ENCODE measurements at places on chromosomes 5 and 9.

GRCh38 chr9:16360247-16360646 lies 510.2 kb downstream of the BNC2 start:
- DNase-seq: no peak

- DNase-seq: peak; percentile 77
Measured at GRCh38 chr5:62587737-62588136, 9.1 kb downstream of the LRRC70 start.

DNA sequence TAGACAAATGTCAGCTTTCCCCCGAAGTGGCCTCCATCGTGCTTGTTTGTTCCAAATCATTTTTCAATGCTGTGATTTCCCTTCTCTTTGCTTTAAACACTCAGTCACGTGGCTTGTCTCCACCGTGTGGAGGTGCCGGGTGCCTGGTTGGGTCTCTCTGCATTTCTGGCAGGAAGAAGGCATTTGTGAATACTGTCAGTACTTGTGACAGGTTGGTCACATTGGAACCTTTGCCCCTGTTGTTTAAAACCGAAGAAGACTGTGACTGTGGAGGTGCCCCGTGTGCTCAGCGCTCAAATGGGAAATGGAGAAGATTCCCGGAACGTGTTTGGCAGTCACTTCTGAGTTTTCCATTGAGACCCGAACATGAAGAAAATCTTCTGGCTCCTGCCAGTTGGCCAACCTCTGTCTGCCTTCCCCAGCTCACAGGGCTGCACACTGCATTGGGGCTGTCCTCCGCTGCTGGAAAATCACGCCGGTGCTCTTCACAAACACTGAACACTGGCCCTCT lies 74.6 kb downstream of the LMNB1 start:
- no peak for DNase-seq

GRCh38 chr5:103428923-103429322 lies 133.7 kb downstream of the NUDT12 start:
- no peak for DNase-seq

GRCh38 chr5:14737291-14737690 lies 72.8 kb downstream of the OTULIN start:
- DNase-seq: no peak

DNA sequence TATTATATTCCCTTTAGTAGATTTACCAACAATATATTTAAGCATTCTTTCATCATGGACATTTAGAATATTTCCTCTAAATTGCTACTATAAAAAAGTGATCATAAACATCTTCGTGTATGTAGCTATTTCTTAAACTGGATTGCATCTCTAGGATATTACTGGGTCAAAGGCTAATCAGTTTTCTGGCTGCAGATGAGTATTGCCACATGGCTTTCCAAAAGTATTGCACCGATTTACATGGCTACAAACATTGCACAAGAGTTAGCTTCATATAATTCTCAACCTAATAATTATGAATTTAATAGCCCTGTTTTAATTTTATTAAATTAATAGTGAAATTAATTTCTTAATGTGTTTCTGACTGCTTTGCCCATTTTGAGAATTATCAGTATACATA lies 183.4 kb downstream of the DMRT2 start:
- no peak for DNase-seq

DNA sequence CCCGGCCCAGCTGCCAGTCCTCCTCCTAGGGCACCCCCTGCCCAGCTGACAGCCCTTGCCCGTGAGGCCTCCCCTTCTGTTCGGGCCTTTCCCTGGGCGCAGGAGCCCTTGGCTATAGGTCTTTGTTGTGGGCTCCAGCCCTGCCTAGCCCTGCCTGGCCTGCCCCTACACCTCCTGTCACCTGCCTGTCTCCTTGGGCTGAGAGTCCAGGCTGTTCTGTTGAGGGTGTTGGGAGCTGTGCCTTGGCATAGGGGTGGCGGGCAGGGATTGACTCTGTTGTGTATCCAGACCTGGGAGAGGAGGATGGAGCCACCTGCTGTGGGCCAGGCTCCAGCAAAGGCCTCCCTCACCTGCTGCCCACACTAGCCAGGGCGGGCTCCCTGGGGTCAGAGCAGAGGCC lies 11.6 kb downstream of the FCN2 start:
- no peak for DNase-seq

- no peak for DNase-seq
Measured at GRCh38 chr5:135487037-135487395, 34.9 kb upstream of the TIFAB start.

DNA sequence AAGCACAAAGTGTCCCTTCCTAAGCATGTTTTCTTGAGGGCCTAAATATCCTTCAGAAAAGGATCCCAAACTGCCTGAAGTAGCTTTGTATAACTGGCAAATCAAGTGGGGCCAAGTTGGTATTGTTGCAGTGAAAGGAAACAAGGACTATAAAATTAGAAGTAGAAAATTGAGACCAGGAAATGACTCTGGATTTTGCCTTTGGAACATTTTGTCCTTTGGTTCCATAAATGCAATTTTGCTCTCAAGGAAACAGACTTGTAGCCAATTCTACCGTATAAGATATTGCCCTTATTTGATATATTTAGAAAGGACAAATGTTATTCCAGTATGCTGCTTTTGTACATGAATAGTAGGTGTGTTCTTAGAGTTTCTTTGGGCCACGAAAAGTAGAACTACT lies 34.4 kb downstream of the RABGAP1 start:
- DNase-seq: no peak

- DNase-seq: no peak
Measured at GRCh38 chr9:130576176-130576575, 3.2 kb upstream of the FUBP3 start.

DNA sequence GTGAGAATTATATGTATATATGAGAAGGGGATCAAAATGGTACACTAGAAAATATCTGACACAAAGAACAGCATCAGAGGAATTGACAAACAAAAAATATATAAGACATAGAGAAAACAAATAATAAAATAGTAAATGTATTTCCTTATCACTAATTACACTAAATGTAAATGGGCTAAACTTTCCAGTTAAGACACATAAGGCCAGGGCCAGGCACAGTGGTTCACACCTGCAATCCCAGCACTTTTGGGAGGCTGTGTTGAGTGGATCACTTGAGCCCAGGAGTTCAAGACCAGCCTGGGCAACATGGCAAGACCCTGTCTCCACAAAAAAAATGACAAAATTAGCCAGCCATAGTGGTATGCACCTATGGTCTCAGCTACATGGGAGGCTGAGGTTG lies 8.5 kb downstream of the FBXL17 start:
- DNase-seq: no peak

GRCh38 chr5:133322743-133323142 lies 270.9 kb downstream of the HSPA4 start:
- DNase-seq: no peak

DNA sequence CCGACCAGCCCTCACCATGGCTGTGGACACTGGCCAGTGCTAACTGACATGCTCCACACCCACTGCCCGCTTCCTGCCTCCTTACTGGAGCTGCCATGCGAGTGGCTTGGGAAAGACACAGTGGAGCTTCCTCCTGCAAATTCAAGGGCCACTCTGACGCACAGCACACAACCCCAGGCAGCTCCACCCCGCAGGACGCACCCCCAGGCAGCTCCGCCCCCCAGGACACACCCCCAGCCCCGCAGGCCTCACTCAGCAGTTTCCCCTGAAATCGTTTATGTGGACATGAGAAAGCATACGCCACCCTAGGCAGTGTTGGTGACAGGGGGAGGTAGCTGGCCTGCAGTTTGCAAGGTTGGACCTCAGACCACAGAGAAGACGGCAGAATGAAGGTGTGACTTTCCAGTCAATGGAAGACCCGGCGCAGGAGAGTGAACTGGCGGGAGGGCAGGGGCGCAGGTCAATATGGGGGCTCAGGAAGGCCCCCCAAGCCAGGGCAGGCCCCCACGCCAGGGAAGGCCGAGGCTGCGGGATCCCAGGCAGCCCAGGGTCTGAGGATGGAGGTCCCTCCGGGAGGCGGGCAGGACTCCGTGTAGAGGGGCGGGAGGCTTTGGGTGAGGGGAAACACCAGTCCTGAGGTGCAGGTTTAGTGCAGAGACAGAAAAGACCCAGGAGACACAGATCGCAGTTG lies 21.6 kb downstream of the LPCAT1 start:
- DNase-seq: no peak

DNA sequence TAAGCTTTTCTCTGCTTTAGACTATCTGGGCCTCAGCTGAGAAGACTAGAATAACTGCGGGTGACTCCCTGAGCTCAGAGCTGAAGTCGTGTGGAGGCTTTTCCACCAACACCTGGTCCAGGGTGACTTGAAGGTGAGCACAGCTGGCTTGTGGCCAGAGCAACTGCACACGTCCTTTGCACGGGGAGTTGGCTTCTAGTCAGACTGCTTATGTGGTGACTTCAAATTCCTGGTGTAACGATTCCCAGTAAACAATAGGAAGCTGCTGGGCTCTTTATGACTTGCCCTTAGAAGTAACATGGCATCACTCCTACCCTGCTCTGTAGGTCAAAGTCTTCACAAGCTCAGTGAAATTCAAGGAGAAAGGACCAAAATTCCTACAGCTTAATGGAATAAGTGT lies 800.6 kb upstream of the CDH6 start:
- DNase-seq: no peak

GRCh38 chr5:53997736-53998627 lies 312.4 kb downstream of the ARL15 start:
- DNase-seq: no peak

DNA sequence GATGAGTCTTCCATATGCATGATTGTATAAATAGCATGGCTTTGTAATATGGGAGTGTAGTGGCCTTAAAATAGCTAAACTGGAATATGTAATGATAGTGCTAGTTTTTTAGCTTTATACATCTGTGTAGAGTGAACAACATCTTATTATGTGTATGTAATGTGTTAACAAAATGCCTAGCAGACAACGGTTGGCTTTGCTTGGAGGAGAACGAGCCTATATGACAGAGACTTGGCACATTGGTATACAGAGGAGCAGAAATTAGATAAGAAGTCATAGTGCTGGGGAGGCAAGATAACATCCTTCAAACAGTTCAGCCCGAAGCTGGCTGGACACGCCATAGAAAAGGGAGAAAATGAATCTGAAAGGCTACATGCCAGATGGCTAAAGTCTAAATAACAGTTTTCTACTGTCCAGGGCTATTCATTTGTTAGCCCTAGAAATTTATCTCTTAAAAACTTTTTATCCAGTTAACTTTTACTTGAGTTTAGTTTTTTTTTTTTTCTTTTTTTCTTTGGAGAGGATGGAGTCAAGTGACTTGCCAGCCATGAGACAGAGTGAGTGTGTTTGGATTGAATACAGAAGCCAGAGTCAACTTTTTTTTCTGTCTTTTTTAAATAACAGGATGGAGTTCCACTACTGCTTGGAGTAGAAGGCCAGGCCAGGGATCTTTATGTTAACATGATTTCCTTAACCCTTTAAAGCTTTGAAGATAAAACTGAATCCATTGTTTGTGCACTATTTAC lies 214.4 kb upstream of the ACTBL2 start:
- no peak for DNase-seq

DNA sequence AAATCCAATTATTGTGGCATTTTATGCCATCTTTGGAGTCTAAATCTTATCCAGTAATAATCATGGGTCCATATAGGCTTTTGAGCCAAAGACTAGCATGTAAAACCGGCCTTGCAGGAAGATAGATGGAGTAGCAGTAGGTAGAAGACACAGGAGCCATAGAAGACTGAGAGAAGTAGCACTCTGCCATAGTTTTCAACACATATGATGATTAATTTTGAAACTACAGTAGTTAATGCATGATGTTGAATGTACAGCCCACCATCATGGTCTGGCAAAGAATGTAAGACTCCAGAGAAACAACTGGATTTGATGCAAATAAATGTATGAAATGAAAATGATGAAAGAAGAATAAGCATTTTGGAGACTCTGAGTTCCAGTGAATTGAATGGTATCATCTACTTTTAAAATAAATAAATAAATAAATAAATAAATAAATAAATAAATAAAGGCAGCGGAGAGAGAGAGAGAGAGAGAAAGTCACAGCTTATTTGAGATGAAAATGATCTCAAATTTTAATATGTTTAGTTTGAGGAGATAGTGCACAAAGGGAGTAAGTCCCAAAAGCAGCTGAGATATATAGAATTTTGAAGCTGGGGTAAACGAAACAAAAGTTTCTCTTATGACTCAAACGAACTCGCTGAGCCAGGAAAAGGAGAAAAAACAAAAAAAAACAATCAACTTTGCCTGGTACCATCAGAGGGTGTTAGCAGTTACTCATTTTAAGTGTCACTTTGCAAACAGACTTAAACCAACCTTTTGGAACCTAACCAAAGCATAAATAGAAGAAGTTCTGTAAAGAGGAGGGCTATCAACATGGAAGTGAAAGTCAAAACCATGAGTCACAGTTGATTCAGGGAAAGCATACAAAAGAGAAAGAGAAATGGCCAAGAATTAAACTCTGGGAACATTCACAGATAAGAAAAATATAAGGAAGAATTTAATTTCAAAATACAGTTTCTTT lies 388.7 kb downstream of the CETN3 start:
- DNase-seq: peak; percentile 81

DNA sequence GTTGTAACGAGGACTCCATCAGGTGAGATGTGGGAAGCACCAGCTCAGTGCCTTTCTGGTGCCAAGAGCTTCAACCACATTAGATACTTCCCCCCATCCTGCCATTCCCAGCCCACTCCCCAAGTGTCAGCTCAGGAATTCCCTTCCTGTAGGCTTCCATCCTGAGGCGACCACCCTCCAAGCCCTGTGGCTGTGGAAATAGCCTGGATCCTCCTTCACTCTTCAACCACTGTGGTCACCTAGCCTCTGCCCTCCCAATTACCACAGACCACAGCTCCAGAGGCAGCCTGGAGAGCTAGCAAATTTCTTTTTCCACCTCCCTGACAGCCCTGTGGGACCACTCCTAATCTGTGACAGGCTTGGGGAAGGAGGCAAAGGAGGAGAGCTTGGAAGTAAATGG lies 219.8 kb upstream of the MAP3K1 start:
- no peak for DNase-seq

- DNase-seq: peak; percentile 89
Measured at GRCh38 chr9:121557581-121558447, 58.2 kb upstream of the GGTA1 start.

- DNase-seq: peak; percentile 92
Measured at GRCh38 chr9:98315551-98316060, 60.2 kb upstream of the TBC1D2 start.

DNA sequence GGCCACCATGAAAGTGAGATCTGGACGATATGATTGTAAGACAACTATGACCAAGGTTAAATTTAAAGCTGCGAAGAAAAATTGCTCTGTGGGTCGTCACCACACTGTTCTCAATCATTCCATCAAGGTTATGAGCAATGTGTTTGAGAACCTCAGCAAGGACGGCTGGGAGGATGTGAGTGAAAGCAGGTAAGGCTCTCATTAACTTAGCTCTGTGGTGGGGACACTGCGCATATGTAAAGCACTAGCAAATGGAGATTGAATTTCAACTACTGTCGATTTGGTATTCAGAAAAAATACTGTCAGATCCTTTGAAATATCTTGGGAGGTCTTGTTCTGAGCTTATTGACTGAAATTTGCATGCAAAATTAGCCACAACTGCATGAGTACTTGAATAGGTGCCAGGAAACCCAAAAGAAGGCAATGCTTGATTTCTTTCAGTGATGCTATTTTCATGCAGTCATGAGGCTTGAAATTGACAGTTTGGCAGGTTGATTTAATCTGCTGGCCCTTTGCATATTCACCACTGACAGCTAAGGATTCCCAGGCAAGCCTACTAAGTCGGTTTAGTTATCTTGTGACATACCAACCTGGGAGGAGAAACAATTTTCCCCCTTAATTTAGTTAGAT lies 183.9 kb upstream of the SH3GL2 start:
- DNase-seq: no peak

- DNase-seq: no peak
Measured at GRCh38 chr9:103991001-103991400, 103.1 kb upstream of the SMC2 start.
